ENCODE measurements at places on chromosomes 4 and X.

GRCh38 chr4:118941149-118941548 lies 52.5 kb downstream of the SYNPO2 start:
- no peak for DNase-seq

GRCh38 chr4:108533876-108534275 lies 86.5 kb upstream of the RPL34 start:
- DNase-seq: no peak

- DNase-seq: no peak
Measured at GRCh38 chrX:47360423-47361179, 9.8 kb upstream of the ZNF157 start.

GRCh38 chr4:21290562-21290961 lies 590.3 kb downstream of the PACRGL start:
- DNase-seq: no peak

GRCh38 chrX:7950865-7951264 lies 23.7 kb upstream of the PNPLA4 start:
- no peak for DNase-seq

GRCh38 chrX:129781134-129781672 lies 1.5 kb downstream of the SASH3 start:
- no peak for DNase-seq

- DNase-seq: no peak
Measured at GRCh38 chrX:129759576-129760061, 20.1 kb upstream of the SASH3 start.

GRCh38 chr4:80017125-80017854 lies 55.7 kb downstream of the ANTXR2 start:
- DNase-seq: no peak

DNA sequence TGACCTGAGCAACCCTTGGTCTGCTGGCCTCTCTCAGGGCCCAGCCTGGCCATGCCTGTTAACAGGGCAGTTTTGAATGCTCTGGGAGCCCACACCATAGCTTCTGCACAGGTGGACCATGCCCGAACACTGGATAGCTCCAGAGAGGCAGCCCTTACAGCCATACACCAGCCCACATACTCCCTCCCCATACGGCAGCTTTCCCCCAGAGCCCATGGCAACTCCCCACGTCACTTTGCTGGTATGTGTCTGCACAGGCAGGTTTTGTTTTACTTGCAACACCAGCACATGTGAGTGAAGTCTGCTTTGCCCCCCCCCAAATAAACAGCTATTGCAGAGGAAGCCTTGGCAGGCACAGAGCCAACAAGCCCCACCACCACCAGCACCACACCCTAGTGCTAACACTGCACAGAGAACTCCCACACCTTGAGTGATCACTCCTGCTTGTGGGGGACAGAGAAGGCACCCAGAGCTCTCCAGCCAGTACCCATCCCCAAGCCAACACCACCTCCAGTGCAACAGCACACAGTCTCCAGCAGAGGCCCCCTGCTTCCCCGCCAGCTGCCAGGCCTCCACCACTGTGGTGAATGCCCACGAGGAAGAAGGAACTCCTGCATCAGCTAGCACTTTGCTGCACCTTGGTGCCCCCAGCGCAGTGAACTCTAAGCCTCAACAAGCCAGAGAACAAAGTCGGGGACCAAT lies 87.3 kb downstream of the STPG2 start:
- DNase-seq: no peak

DNA sequence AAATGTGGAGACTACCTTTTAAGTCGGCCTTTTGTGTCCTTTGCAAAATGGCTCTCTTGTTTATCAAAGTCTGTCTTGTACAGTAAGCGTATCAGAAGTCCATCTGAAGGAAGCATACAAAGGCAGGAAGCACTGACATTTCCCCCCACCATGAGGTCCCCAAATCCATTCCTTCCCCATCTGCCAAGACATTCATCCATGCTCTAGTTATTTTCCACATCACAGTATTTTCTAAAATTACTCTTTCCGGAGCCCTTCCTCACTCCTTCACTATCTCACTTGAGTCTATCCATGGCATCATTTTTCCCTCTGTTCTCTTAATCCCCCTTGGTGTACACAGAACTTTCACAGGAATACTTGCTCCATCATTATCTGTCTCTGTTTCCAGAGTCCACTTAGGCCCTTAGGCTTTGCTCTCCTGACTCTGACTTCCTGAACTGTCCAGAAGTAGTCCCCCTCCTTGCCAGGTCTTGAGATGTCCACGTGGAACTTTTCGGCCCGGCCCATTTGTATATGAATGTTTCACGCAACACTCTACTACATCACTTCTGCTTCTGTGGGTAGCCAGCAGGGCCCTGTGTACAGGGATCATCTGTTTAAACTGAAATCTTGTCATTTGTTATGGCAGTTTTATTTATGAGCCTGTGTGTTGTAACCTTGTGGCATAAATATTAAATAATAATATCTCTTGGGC lies 2.1 kb downstream of the SEL1L3 start:
- no peak for DNase-seq

DNA sequence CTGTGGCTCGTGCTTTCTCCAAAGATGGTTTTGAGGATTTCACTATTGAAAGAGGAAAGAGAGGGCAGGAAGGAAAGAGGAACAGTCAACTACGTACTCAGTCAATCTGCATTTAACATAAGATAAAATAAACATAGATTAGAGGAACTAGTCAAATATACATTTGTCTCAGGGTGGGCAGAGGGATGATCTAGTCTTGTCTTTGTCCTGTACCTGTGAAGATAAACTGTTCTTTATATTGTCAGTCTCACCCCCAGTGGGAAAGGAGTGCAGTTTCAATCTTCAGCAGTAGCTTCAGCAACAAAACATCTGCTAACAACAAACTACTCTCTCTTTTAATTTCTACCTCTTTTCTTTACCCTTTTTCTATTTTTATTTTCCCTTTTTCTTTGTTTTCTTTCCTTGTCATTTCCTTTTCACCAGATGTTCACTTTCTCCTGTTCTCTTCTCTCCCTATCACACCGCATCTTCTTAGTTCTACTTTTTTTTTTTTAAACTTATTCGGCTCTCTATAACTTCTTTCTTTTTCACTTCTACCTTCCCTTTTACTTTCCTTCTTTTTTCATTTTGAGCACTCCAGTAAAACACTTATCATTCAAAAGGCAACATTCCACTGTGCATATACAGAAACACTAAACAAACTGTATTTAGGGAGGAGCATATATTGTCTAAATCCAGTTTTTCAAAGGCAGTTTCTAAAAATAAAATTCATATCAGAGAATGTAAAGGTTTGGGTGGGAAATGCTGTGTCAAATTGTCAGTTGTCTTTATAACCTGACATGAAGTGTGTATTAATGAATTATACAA lies 51.4 kb upstream of the GUCY1A1 start:
- DNase-seq: no peak

- DNase-seq: no peak
Measured at GRCh38 chrX:100650841-100651240, 6.8 kb downstream of the SRPX2 start.

DNA sequence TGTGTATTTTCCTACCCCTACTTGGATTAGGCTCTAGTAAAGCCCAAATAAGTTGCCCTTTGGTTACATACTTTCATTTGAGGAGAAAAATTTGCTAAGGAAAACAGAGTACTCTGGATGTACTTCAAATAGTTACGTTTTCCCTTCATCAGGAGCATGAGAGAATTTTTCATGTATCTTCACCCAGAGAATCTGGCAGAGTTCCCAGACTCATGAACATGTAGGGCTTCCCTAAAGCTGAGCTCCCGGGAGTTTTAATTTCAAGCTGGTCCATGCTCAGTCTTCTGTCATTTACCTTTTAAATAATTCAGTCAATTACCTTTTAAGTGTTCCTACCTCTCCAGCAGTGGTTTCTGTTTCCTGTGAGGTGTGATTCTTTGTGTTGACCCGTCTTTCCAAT lies 367.5 kb upstream of the GRID2 start:
- DNase-seq: no peak

Data from NCI-H1930 (cell line).